ENCODE measurements at places on chromosomes 2 and 18.

GRCh38 chr2:218860950-218861381, 1.4 kb downstream of the WNT6 start:
- DNase-seq = no peak

GRCh38 chr18:74870950-74871349, 273.3 kb downstream of the ZNF407 start:
- DNase-seq = no peak

- no peak for DNase-seq
Observed at GRCh38 chr2:171459498-171459897, 25.5 kb downstream of the DCAF17 start.

DNA sequence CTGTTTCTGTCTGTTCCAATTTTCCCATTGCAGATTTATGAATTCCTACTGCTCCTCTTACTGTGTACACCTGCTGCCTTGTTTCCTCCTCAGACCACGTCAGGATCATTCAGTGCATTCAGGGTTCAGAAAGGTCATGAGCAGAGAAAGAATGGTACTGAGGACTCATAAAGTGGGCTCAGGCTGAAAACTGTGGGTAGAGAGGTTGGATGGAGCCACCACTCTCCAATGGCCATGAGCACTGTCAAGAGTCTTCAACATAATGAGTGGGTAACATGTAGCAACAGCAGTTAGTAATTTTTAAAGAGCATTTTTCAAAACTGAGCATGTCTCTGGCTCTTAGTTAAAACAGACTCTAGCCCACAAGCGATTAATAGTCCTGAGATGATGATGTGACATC, 138.2 kb downstream of the ZEB2 start:
- no peak for DNase-seq
